Mesendoderm (in vitro differentiated cells): ENCODE measurements at places on chromosomes 13 and 19.
A peak's percentile ranks its signal among the peaks of the same experiment; 100 is the strongest.

GRCh38 chr19:3360421-3361383 is 5.7 kb upstream of the NFIC start:
- peaks cover 70% of the 10 kb centered on the region for H3K27me3 ChIP-seq
- no peaks in the 10 kb centered on the region for H3K36me3 ChIP-seq
- H3K4me3 ChIP-seq, result no peak overlapping the region
- no peak for DNase-seq
- no peaks in the 10 kb centered on the region for H3K4me1 ChIP-seq
- no peak overlapping the region for H3K27ac ChIP-seq

GRCh38 chr13:76707360-76707759 is 178.8 kb downstream of the KCTD12 start:
- H3K4me1 ChIP-seq, result no peaks in the 10 kb centered on the region
- H3K36me3 ChIP-seq, result no peaks in the 10 kb centered on the region
- H3K27me3 ChIP-seq, result no peaks in the 10 kb centered on the region
- no peak for DNase-seq

- no peaks in the 10 kb centered on the region for H3K36me3 ChIP-seq
- H3K27ac ChIP-seq, result no peak overlapping the region
- no peaks in the 10 kb centered on the region for H3K4me1 ChIP-seq
- no peak overlapping the region for H3K4me3 ChIP-seq
Observed at GRCh38 chr19:54805665-54806515, 2.5 kb downstream of the KIR2DL4 start.

- H3K4me3 ChIP-seq, result no peak overlapping the region
- H3K4me1 ChIP-seq, result no peaks in the 10 kb centered on the region
- no peaks in the 10 kb centered on the region for H3K36me3 ChIP-seq
- no peak for DNase-seq
- no peak overlapping the region for H3K27ac ChIP-seq
- no peaks in the 10 kb centered on the region for H3K27me3 ChIP-seq
Observed at GRCh38 chr13:87311165-87311564, 360.0 kb upstream of the SLITRK5 start.

- peaks cover 3% of the 10 kb centered on the region for H3K36me3 ChIP-seq
- no peaks in the 10 kb centered on the region for H3K27me3 ChIP-seq
- H3K4me3 ChIP-seq, result no peak overlapping the region
Observed at GRCh38 chr19:34681478-34681877, 4.0 kb downstream of the ZNF302 start.

- no peak overlapping the region for H3K27ac ChIP-seq
- H3K36me3 ChIP-seq, result no peaks in the 10 kb centered on the region
- H3K4me3 ChIP-seq, result no peak overlapping the region
- DNase-seq, result no peak
Observed at GRCh38 chr19:38663957-38664502, 16.6 kb downstream of the ACTN4 start.

DNA sequence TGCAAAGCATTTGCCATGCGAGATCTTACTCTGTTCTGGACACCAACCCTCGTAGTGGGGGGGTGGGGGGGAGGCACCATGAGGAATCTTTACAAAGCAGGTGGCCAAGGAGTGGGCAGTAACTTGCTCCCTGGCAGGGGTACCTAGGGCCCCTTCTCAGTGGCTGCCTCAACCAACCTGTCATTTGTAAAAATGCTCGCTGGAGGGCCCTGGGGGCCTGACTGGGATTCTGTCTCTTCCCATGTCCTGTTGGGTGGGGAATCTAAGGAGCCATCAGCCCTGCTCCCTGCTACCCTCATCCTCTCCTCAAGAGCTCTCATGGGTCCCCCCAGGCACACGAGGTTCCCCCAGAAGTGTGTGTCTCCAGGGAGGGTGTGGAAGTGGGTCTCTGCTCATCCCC is 1.5 kb downstream of the KCNN1 start:
- no peaks in the 10 kb centered on the region for H3K4me1 ChIP-seq
- H3K27me3 ChIP-seq, result no peaks in the 10 kb centered on the region
- no peaks in the 10 kb centered on the region for H3K36me3 ChIP-seq
- no peak overlapping the region for H3K4me3 ChIP-seq
- H3K27ac ChIP-seq, result no peak overlapping the region

DNA sequence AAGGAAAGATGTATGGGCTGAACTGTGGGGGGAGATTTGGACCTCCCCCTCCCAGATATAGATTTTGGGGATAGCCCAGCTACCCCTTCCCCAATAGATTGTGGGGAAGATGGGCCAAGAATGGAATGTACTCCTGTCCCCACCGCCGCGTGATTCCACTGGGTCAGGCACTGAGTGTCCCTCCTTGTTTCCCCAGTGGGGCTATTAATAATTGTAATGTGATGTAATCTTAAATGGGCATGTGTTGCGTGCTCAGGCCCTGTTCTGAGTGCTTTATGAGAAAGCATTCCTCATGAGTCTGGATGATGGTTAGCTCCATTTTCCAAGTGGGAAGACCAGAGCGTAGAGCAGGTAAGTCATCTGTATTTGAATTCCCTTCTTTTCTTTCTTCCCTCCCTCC is 1.4 kb downstream of the PSMD8 start:
- no peaks in the 10 kb centered on the region for H3K27me3 ChIP-seq
- no peak for DNase-seq
- no peaks in the 10 kb centered on the region for H3K4me1 ChIP-seq
- no peak overlapping the region for H3K27ac ChIP-seq
- peaks cover 2% of the 10 kb centered on the region for H3K36me3 ChIP-seq
- peak overlapping the region; percentile 82 for H3K4me3 ChIP-seq

GRCh38 chr19:49911381-49912145 is 14.9 kb upstream of the IL4I1 start:
- DNase-seq, result no peak
- H3K27ac ChIP-seq, result no peak overlapping the region
- peaks cover 27% of the 10 kb centered on the region for H3K36me3 ChIP-seq

DNA sequence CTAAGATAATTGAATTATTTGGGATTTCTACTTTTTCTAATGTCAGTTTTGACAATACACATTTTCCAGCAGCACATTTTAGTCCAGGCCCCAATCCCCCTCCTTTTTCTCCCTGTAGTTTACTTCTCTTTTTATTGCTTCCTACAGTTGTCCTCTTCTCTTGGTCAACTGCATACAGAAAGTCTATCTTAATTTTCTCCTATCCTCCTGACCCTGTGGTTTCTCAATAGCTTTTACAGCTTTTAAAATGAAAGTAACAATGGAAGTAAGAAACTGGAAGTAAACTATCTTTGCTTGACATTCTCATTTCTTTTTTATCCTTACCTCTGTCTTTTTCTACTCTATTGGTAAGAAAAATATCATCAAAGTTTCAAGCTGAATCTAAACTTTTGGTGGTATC is 106.5 kb upstream of the OXGR1 start:
- H3K27ac ChIP-seq, result no peak overlapping the region
- DNase-seq, result no peak
- no peak overlapping the region for H3K4me3 ChIP-seq
- H3K4me1 ChIP-seq, result no peaks in the 10 kb centered on the region

DNA sequence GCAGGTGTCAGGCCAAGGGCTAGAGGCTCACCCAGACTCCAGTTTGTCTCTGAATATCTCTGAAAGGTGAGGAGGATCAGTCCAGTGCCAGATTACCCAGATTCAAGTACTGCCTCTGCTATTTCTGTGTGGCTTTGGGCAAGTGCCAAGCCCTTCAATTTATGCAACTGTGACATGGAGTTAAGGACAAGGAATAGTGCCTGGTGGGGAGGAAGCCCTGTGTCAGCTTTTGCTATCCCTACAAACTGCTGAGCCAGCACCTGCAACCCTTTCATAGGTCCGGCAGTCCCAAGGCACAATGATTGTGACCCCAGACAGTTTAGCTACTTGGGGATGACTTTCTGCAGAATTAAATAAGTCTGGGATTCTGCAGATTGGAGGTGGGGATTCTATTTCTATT is 123.0 kb downstream of the KL start:
- H3K4me3 ChIP-seq, result no peak overlapping the region
- H3K27me3 ChIP-seq, result no peaks in the 10 kb centered on the region
- H3K27ac ChIP-seq, result no peak overlapping the region
- H3K4me1 ChIP-seq, result no peaks in the 10 kb centered on the region
- H3K36me3 ChIP-seq, result no peaks in the 10 kb centered on the region

DNA sequence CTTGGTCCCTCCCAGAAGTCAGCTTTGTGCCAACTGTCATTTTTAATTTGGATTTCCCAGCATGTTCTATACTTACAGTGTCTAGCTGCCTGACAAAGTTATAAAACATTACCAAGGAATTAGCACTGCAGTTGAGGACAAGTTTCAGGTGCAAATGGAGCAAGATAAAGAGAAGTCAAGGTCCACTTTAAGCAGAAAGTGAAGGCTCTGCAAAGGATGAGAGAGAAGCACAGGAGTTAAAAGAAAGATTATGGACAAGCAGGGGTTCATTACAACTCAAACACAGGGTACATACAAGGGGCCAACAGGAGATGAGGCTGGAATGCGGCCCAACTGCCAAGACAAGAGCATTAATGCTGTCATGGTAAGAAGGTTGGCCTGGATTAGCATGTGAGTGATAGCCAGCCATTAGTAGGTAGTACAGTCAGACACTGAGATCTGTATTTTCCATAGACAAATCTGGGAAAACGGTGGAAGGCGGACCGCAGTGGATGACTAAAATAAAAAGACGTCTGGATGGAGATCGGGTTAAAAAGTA is 17.6 kb downstream of the UBL3 start:
- no peaks in the 10 kb centered on the region for H3K27me3 ChIP-seq
- no peaks in the 10 kb centered on the region for H3K36me3 ChIP-seq
- H3K4me3 ChIP-seq, result no peak overlapping the region
- H3K27ac ChIP-seq, result no peak overlapping the region

GRCh38 chr13:33125821-33126570 is 109.8 kb downstream of the KL start:
- no peak overlapping the region for H3K4me3 ChIP-seq
- no peaks in the 10 kb centered on the region for H3K27me3 ChIP-seq
- H3K27ac ChIP-seq, result peak overlapping the region; percentile 49
- DNase-seq, result peak; percentile 97
